ENCODE measurements at places on chromosomes 6 and 20.
A peak's percentile ranks its signal among the peaks of the same experiment; 100 is the strongest.

DNA sequence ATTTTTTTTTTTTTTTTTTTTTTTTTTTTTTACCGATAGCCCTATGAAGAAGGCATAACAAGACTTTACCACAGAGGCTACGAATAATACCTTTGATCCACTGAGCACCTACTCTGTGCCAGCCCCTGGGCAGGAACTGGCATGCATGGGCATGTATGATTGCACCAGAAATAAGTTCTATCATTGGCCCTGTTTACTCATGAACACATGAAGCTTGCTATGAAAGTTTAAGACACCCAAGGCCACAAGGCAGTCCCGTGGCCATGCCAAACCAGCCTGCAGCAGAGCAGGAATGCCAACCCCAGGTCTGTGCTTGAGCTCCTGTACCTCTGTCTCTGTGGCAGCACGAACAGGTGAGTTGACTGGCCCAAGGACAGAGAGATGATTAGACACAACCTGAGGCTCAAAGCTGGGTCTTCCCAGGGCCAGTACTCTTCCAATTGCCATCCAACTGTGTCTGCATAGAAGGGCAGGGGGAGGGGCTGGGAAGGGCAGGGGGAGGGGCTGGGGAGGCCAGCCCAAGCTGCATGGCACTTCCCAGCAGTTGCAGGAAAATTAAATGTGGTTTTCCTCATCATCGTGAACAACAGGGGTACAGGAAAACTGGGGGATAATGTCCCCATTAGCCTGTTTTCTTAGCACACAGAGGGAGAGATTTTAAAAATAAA lies 63.5 kb downstream of the LRFN2 start:
- no peak for DNase-seq

DNA sequence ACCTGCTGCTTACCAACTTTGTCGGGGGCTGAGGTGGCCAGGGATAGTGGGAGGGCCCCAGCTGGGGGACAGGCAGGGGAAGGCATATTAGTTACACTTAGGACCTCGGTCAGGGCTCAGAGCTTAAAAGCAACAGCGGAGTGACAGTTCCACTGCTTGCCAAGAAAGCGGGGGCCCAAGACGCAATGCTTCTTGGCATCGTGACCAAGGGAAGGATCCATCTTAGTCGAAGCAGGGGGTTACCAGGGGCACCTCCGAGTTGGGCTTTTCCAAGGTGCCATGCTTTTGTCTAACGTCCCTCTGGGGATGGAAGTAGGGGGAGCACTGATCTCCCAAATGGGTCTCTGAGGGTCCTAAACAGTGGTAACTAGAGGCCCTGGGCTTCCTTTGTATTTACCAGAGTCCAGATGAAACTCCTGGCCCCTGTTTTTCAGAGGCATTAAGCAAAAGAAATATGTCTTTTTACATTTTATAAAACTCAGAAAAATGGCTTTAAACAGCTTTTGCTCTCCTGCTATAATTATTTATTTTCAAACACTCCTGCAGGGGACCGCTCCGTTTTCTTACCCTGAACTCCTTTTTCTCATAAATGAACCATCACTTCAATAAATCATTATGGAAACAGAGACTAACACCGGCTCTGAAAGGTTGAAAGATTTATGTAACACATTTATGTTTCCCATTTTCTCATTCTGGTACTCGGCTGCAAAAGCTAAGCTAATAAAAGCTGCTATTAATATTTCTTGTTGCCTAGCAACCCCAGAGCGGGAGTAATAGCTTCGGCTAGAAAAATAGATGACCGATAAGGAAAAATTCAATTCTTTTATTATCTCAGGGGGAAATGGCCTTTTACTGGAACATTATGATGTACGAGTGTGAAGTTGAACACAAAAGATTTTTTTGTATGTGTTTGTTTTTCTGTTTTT lies 100.4 kb downstream of the TOX2 start:
- no peak for DNase-seq

GRCh38 chr20:3846378-3846739 lies 275 bp upstream of the MAVS start:
- no peak for DNase-seq

DNA sequence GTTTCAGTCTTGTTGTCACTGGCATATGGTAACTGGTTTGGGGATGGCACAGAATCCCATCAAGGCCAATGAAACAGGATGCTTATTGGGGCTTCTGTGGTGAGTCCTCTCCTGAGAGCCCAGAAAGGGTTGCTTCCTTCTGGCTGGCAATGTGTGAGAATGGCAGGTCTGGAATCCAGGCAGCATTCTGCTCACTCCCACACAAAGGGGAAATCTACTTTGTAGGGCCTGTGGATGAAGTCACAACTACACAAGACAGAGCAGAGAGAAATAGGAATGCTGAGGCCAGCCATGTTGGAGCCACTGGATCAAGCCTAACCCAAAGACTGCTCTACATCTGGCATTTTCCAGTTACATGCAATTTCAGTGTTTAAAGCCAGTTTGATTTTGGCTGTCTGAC lies 15.7 kb downstream of the PLAGL2 start:
- DNase-seq: no peak

DNA sequence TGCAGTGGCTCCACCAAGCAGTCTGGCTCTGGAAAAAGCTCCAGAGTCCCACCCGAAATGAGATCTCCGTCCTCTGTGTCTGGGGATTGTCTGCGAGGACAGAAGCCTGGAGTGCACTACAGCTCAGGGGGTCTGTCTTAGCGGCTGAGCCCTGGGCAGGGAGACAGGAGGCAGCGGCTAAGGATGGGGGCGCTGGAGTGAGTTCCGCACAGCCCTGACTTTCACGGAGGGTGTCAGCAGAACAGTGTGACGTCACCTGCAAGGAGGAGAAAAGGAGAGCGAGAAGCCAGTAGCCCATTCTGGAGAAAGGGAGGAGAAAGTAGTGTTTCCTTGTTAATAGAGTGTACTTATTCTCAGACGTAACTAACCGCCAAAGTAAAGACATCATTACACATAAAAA lies 97.6 kb downstream of the FAM50B start:
- DNase-seq: no peak

GRCh38 chr6:128676456-128676855 lies 156.1 kb upstream of the PTPRK start:
- no peak for DNase-seq

GRCh38 chr6:13528232-13528631 lies 40.8 kb upstream of the GFOD1 start:
- no peak for DNase-seq

GRCh38 chr20:24779131-24779530 lies 169.9 kb upstream of the CST7 start:
- DNase-seq: no peak

DNA sequence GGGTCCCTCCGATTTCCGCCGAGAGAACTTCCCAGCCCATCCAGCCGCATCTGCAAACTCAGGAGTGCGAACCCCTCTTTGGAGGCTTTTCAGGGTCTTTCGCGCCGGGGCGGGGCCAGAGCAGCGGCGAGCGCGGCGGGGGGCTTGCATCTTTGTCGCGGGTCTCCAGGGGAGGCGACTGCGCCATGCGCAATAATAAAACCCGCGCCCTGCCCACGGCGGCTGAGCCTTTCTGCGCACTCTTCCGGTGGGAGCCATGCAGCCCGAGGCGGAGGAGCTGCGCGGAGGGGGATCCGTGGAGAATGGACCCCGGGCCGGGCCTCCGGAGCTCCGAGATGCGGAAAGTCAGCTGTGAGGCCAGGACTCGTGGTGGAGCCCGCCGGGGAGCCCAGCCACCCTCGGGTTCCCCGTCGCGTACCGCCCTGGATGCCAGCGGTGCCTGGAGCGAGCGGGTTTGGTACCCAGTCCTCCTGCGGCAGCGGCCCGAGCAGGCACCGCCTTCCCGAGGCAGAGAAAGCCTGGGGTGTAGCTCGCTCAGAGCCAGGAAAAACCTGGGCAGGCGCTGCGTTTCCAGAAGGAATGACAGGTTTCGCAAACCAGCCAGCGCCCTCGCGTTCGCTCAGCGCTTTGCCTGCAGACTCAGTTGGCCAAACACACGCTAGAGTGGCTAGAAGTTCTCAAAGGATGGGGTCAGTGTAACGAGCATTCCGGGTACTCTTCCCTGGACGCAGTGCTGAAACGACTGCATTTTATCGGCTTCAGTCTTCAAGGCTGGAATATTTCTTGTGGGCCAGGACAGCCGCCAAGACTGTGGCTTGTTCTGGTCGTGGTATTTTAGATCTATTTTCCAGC lies 1.2 kb downstream of the AKAP12 start:
- DNase-seq: peak; percentile 36

DNA sequence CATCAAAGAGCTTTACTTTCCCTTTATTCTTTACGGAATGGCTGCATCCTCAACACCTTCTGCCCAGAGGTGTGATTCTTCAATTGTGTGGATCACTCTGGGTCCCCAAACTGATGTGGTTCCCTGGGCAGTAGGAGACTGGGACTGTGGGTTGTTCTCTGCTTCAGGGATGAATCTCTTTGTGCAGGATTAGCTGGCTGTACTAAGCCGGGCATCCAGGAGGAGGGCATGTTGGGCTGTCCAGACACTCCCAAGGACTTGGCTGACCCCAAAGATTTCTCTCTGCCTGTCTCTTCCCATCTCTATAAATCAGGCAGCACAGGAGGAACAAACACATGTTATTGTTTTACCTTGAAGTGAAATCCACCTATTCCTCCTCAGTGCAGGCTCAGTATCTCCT lies 15.3 kb downstream of the FARS2 start:
- DNase-seq: no peak

DNA sequence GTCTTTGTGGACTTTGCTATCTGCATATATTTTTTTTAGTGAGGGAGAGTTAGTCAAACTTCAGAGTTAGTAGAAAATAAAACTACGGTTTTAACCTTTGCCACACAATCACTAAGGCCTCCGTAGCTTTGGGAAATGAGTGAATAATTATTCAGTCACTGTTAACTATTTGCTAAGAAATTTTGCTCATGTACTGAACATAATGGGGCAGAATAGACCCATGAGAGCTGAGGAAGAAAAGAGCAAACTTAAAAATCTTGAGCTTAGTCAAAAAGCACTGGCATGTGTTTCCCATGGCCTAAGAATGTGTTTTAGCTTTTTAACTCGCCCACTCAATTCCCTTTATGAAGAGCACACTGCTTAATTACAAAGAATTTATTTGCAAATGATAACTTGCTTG lies 60.4 kb upstream of the SUPT3H start:
- no peak for DNase-seq

DNA sequence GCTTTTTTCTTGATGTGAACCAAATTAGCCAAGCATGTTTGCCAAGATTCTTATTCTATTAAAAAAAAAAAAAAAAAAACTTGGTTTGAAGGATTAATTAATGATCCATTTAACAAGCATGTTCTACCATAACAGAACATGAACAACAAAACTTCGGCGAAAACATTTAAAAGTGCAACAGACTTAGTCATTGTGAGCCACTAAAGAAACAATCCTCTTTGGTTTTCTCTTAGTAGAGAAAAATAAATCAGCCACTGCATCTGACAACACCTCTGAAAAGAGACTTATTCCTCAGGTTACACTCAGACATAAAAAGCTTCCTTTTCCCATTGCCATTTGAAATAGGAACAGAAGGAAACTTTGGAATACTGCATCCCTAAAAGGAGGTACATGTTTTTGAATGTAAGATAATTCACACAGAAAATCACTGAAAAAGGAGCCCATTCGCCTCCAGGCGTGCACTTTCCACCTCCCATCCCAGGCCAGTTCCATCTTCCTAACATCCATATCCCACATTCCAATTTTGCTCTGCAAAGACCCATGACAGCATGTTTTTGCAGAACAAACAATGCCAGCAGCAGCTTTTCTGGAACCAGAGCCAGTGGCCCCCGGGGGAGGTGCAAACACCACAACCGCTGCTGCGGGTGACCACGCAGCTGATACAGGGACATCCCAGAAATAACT lies 79.5 kb downstream of the ZMYND8 start:
- DNase-seq: peak; percentile 52

DNA sequence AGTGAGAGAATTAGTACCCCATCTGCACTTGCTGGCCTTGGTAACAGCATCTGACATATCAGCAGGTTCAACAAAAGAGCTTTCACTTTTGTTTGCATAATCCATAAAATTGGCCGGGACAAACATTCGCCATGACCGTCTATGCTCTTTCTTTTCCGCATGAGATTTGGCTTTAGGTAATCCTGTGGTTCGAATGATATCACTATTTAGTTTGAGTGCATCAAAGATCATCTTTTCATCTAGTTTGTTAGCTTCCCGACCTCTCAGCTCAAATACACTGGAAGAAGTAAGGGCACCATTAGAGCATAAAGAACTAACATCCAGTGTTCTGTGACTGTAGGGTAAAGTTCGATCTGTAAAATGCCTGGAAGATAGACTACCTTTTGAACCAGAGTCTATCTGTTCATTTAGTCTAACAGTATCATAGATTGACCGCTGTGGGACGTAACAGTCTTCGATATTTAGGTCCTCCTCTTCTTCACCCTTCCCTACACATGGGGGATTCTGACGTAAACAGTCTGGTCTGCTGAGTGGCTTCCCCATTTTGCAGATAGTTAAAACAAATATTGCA lies 101.6 kb downstream of the DST start:
- DNase-seq: no peak

GRCh38 chr20:47551841-47552240 lies 50.2 kb downstream of the NCOA3 start:
- no peak for DNase-seq

All from fibroblast of skin of left biceps (primary cell).